ENCODE measurements at places on chromosomes 7 and 10. TPM values are rescaled to one million over a fixed set of nuclear protein-coding genes. Genes with fewer than 3 reads are reported as not detected.

RBM17 gene
- 139 TPM for total RNA-seq

C7orf57 gene
- 0.24 TPM for total RNA-seq

GPR141 gene
- total RNA-seq, result not detected

ANKRD61 gene
- total RNA-seq, result 0.47 TPM

GARS1 gene
- 244 TPM for total RNA-seq

FAM25C gene
- total RNA-seq, result not detected
